ENCODE measurements at places on chromosomes 5 and 9.

GRCh38 chr9:98087420-98088354, 31.2 kb downstream of the NANS start:
- DNase-seq = peak; percentile 36

- DNase-seq = no peak
Measured at GRCh38 chr9:131148276-131148675, 22.9 kb downstream of the NUP214 start.

GRCh38 chr5:141680751-141681201, 1.3 kb downstream of the ARAP3 start:
- no peak for DNase-seq

DNA sequence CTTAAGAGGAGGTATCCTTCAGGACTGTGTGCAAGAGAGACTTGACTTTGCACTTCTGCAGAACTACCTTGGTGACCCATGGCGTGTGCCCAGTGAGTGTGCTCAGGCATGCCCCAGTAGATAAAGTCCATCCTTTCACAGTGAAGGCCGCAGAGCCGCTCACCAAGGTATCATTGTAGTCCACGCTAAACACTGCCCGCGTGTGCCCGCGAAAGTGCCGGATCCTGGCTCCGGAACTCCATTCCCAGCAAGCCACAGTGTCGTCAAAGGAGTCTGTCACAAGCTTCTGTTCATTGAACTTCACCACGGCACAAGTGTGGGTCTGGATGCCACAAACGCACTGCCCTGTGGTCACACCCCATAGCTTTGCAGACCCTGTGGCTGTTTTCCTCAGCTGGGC, 3.3 kb upstream of the GRM6 start:
- no peak for DNase-seq

GRCh38 chr9:131204285-131204684, 72.0 kb downstream of the FAM78A start:
- no peak for DNase-seq

DNA sequence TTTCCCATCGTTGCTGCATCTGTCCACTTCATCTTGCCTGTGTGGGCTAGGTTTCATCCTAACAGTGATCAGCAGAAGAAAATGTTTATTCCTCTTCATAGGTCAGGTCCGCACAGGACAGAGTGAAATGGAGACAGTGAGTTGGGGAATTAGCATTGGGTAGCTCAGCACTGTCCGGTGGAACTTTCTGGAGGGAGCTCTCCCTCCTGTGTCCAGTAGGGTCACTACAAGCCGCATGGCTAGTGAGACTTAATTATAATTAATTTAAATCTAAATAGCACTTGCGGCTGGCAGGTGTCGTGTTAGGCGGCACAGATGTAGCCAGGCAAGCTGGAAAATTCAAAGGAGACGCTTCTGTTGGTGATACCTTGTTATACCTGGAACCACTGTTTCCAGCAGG, 48.4 kb downstream of the CFAP77 start:
- DNase-seq = no peak

DNA sequence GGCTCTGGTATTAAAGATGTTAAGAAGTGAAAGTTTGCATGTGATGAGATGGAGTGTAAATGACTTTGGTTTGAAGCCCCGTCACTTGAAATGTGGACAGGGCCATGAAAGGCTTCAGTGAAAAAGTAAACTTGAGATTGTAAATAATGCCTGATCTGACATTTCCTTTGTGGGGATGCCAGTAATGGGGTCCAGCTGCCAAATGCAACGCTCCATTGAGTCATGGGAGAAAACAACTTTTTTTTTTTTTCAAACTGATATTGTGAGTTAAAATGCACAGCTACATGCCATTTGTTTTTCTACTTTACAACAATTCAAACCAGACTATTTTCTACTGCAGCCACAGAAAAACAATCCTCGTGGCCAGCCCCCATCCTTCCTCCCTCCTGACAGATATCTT, 327.0 kb upstream of the TNC start:
- DNase-seq = no peak

- DNase-seq = no peak
Measured at GRCh38 chr5:72531496-72532190, 24.4 kb upstream of the ZNF366 start.

- DNase-seq = peak; percentile 39
Measured at GRCh38 chr5:142097681-142098080, 10.9 kb upstream of the NDFIP1 start.

DNA sequence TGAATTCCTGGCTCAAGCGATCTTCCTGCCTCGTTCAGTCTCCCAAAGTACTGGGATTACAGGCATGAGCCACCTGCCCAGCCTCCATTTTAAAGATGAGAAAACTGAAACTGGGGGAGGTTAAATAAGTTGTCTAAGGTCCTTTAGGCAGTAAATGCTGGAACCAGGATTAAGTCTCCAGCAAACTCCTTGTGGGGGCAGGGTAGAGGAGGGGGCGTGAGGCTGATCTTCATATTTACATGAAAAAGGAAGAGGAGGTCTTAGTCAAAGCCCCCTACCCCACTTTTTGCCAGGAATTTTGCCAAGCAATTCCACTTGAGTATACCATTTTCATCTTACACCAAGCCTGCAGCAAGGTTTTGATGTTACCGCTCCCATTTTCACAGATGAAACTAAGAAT, 76.6 kb upstream of the NR4A3 start:
- no peak for DNase-seq
